Astrocyte (in vitro differentiated cells and primary cell): ENCODE measurements at places on chromosomes 1 and 21.

DNA sequence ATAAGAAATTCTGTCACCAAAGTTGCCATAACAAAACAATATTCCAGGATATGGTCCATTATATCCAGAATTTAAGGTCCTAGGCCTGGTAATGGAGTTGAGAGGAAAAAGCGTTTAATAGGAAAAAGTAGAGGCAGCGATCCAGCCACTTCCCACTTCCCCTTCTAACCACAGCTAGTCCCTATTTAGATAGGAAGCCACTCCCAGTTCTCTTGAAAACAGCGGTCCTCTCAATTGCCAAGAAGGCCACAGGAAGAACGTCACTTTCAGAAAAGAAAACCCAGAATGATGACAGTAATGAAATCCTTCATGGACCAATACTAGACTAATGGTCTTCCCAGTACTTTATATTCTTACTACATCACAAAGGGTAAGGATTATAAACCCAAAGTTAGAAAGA lies 38.6 kb downstream of the ABL2 start:
- no peak for DNase-seq

DNA sequence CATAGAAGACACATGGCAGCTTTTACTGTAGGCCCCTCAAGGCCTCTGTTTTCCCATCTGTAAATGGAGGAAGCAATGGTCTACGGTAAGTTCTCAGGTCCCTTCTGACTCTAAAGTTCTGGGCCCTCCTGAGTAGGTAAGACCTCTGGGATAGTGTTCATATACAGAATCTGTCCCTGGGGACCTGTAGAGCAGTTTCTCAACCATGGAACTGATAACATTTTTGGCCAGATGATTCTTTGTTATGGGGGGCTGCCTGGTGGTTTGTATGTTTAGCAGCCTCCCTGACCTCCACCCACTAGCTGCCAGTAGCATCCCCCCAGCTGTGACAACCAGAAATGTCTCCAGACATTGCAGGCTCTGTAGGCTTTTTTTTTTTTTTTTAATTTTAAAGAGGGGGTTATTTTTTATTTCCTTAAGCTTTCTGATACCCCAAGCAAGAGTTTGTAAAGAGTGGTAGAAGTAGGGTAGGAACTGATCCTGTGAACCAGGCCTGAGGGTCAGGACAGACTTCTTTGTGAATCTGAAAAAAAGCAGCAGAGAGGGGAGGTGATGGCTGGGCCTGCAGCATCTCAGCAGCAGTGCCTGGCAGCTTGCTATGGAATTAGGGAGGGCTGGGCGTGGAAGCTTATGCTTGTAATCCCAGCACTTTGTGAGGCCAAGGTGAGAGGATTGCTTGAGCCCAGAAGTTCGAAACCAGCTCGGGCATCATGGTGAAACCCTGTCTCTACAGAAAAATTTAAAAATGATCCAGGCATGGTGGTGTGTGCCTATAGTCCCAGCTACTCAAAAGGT lies 20.2 kb upstream of the TCEA3 start:
- DNase-seq, result no peak

- no peak for DNase-seq
These were observed 995 bp upstream of the KIF26B start for GRCh38 chr1:245153552-245154428.

DNA sequence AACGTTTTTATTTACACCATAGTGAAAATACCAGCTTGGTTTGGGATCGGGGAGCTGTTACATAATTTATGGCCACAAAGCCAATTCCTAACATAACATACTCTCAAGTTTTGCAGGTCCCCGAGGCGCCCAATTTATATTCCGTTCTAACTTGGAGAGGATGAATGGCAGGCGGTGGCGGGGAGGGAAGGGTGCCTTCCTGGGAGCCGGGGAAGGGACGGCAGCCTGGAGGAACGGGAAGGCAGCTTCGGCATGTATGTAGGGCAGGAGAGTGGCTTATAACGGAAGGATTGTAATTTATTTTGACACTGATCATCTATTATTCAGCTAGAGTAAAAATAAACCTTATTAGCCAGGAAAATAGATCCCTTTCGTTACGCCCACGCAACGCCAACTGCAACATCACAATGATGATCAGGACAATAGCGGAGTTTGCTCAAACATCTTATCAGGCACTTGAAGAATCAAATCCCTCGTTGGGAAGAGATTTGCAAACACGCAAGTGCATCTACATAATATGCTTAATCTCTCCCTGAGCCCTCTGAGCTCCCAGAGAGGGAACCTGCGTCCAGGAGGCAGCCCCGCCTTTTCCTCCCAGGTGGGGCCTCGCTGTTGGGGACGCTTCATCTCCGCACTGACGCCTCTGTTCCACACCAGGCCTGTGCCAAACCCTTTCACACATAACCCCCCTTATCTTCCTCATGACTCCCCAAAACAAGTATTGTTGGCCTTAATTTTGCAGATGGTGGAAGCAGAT lies 93.7 kb upstream of the C1orf174 start:
- no peak for DNase-seq

DNA sequence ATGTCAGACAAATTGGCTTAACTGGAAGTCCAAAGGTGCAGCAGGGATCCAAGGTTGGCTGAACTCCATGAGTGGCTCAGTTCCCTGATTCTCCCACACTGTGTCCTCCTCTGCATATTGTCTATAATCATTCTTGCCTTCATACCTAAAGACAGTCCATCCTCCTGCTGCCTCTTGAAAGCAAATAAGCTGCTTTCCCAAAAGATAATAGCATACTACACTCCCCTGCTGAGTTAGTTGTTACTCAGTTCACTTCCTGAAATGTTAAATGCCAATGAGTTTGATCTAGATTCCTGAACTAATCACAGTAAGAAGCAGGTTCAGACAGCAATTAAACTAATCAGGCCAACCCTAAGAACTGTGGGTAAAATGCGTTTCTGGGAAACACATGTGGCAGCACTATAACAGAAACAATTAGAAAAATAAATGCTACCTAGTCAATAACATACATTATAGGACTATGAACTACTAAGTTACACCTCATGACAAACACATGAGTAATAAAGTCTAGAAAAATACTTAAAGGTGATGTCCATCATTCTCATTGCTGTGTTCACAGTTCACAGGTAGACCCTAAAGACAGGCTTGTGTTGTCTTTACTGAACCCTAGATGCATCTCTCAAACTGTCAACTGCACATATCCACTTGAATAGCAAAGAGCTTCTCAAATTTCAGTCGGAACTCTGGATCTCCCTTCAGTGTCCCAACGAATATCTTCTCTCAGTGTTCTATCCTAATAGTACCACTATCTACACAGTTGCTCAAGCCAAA lies 50.8 kb upstream of the BOLA1 start:
- no peak for DNase-seq

- DNase-seq, result no peak
These were observed 26.5 kb downstream of the TAF5L start for GRCh38 chr1:229599218-229599954.

DNA sequence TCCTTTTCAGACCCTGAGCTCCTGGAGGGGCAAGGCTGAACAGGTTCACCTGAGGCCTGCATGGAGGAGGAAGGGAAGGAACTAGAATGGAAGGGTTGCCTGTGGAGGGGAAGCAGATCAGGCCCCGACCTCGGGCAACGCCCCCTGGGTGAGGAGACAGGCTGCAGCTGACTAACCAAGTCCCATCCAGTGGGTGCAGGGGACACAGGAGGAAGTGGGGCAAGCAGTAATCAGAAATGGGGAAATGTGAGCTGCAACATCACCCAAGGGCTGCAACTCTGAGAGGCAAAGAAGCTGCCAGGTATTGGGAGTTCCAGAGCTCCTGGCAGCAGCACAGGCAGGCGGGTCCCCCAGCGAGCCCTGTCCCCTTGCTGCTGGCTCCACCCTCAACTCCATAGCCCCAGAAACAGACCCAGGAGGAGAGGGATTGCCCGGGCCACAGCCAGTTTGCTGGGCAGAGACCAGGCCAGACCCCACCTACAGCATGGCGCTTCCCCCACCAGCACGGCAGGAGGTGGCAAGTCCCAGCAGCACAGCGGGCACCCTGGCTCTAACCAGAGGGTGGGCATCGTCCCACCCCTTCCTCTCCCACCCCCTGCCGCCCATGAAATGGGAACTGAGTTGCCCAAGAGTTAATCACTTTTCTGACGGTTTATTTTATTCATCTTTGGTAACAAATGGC lies 38.5 kb downstream of the MRPL37 start:
- DNase-seq, result no peak

DNA sequence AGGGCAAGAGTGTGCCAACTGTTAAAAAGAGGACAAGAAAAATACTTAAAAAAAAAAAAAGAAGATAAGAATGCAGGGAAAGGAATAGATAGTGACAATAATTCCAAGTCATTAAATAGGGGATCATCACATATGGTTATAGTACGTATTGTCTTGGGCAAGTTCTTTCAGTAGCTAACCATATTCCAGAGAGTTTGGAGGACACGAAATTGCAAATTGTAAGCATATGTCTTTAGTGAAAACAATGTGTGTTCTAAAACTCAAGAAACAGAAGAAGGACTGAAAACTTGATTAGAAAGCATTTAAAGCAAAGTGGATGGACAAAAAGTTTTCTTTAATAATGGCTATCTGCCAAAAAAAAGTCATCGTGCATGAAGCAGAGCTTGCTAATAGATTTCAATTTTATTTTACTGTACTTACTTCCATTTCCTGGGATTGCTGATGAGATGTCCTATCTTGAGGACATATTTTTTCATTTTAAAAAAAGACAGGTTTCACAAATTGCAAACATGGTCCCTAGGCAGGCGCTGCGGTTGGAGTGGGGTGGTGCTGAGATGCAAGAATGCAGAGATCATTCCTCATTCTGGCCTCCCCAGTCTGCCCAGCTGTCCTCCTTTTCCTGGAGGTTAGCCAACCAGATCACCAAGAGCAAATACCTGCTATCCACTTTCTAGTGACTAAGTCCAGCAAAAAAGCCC lies 11.9 kb downstream of the TSPAN2 start:
- no peak for DNase-seq

DNA sequence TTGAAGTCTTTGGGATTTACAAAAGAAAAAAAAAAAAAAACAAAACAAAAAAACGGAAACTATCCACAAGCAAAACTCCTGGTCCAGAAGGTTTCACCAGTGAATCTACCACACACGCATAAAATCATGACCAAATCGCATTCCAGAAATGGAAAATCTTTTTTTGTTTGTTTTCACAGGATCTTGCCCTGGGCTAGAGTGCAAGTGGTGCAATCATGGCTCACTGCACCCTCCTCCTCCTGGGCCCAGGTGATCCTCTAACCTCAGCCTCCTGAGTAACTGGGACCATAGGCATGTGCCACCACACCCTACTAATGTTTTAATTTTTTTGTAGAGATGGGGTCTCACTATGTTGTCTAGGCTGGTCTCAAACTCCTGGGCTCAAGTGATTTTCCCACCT lies 100.5 kb downstream of the DYRK1A start:
- DNase-seq, result no peak

GRCh38 chr1:99768524-99769245 lies 2.2 kb upstream of the FRRS1 start:
- peak; percentile 50 for DNase-seq

GRCh38 chr1:245718123-245718522 lies 563.3 kb downstream of the KIF26B start:
- no peak for DNase-seq

DNA sequence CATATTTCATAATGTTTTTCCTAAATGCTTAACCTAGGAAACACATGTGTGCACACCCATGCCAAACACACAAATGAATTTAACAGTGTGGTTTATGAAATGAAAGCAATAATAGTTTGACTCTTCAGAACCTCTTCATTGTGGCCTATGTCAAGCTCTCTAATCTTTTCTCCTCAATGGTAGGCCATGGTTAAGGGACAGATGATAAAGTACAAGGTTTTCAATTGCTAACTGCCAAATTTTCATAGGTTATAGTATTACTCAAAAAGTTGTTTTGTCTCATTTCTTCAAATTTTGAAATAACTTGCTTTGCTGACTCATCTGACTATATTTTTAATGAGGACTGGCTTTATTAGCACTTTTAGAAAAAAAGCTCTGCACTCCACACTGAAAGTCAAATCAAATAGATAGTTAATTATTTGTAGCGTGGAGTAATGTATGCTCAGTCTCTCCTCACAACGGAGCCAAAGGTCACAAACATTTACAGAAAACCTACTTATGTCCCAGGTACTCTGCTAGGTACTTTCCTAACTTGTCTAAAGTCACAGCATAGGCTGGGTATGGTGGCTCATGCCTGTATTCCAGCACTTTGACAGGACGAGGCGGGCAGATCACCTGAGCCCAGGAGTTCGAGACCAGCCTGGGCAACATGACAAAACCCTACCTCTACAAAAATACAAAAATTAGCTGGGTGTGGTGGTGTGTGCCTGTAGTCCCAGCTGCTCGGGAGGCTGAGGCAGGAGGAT lies 3.0 kb upstream of the ADCY10 start:
- no peak for DNase-seq

DNA sequence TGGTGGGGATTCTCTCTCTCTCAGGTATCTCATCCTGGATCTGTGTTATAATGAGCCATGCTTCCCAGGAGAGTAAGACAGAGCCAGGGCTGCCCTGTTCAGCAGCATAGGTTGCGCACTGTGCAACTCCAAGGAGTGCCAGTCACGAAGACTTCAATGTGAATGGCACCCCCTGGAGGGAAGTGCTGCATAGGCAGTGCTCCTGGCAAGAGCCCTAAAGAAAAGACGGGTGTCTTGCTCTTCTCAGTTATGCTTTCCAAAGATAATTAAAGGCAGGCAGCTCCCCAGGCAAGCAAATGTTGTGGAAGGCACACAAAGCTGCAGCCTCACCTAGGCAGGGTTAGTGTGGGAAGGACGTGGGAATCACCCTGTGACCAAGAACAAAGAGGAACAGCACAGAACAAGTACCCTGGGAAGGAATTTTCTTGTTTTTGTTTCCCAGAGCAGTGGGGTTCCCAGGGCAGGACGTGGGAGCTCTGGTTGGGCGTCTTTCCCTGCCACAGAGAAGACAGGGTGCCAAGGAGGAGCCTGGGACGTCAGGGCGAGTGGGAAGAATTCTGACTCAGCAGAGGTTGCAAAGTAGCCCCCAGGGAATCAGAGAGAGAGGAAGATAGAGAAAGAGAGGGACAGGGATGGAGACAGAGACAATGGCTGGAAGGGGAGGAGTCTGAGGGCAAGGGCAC lies 120.9 kb downstream of the KCNN3 start:
- DNase-seq, result peak; percentile 47

GRCh38 chr21:46118316-46119143 lies 20.6 kb downstream of the COL6A2 start:
- DNase-seq, result no peak

- DNase-seq, result no peak
These were observed 745.6 kb upstream of the CXADR start for GRCh38 chr21:16767201-16767600.

- DNase-seq, result no peak
These were observed 10.9 kb upstream of the RGS5 start for GRCh38 chr1:163213626-163214025.

GRCh38 chr1:166013232-166013631 lies 153.6 kb downstream of the FAM78B start:
- DNase-seq, result no peak

DNA sequence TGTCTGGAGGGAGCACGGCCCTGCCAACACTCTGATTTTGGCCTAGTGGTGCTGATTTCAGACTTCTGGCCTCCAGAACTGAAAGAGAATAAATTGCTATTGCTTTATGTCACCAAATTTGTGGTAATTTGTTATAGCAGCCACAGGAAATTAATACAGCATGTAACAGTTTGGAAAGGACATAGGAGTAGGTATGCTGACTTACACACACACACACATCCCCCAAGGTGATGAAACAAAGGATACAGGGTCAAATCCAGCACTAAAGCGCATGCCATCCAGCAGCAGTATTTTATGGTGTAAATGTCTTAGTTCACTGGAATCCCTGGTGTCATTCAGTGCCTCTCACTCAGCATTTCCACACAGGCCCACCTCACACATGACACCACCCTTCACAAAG lies 72.2 kb upstream of the MAN1A2 start:
- DNase-seq, result no peak

GRCh38 chr21:28663111-28663693 lies 329.5 kb downstream of the LTN1 start:
- DNase-seq, result no peak
